Calu3 (cell line): ENCODE measurements at places on chromosomes 3 and 15.

DNA sequence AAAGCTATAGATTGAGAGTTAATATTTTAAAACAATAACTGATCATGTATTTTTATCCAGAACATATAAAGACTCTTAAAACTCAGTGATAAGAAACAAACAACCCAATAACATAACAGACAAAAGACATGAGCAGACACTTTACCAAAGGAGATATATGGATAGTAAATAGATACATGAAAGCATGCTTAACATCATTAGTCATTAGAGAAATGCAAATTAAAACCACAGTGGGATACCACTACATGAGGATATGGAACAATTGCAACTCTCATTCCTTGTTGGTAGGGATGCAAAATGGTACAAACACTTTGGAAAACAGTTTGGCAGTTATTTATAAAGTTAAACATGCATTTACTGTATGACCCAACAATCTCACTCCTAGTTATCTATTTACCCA, 95.0 kb downstream of the IQCH start:
- no peak for DNase-seq

GRCh38 chr3:43161684-43162229, 55.9 kb upstream of the POMGNT2 start:
- no peak for DNase-seq

DNA sequence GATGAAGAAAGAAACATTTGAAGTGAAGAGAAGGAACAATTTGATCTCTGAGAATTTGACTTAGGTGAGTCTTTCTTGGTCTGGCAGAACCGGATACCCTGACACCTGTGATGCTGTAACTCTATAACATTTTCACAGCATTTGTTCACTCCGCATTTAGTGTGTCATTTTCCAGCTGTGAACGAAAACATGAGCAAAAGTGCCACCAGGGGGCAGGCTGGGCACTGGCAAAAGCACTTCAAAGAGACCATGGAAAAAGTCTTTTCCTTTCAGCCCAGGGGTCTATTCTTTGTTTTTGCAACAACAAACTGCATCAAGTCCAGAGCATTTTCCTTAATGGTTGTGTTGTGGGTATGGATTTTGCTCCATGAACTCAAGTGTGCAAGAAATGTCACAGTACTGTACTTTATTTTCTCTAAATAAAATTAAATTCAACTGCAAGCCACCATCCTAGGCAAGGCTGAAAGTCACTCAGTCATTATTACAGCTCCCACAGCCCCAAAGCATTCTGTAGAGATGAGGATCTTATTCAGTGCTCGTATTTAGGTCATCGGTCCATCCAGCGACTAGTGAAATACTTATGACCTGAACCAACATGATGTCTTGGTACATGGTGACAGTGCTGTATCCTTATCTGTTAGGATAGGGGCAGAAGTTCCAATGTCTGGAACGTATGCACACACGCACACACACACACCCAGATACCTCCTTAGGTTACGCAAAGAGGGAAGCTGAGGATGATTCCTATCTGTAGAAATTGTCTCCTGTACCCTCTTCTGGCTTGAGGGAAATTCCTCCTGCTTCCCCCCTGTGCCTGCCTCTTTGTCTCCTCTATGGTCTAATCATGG, 125.5 kb downstream of the GADL1 start:
- DNase-seq, result peak; percentile 79

- DNase-seq, result no peak
Observed at GRCh38 chr3:112829046-112829445, 17.6 kb downstream of the CD200R1L start.

GRCh38 chr3:24034464-24034863, 89.4 kb downstream of the NR1D2 start:
- DNase-seq, result no peak

- no peak for DNase-seq
Observed at GRCh38 chr15:99683000-99683670, 50.1 kb downstream of the LYSMD4 start.

DNA sequence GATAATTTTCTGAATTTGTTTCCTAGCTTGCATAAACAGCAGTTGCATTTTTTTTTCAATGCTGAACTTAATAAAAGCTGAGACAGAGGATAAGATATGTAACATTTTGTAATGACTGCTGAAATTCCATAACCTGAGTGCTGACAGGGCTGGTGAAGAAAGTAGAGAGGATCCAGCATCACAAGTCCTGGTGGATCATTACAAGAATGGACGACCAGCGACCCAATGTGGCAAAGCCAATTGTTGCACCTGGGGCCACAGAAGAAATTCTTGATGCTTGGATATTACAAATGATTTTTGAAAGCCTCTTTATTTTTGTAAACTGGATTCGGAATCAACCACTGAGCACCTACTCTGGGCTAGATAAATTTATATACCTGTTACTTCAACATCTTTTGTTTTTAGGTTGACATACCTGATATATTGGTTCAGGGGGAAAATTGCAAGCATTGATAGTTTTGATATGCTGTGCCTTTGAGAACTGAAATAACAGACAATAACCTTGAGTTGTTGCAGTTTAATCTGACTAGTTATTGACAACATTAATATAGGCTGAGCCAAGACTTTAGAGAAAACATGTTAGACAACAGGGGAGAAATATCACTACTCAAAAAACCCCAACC, 3.9 kb upstream of the ACTL6A start:
- DNase-seq, result peak; percentile 79

DNA sequence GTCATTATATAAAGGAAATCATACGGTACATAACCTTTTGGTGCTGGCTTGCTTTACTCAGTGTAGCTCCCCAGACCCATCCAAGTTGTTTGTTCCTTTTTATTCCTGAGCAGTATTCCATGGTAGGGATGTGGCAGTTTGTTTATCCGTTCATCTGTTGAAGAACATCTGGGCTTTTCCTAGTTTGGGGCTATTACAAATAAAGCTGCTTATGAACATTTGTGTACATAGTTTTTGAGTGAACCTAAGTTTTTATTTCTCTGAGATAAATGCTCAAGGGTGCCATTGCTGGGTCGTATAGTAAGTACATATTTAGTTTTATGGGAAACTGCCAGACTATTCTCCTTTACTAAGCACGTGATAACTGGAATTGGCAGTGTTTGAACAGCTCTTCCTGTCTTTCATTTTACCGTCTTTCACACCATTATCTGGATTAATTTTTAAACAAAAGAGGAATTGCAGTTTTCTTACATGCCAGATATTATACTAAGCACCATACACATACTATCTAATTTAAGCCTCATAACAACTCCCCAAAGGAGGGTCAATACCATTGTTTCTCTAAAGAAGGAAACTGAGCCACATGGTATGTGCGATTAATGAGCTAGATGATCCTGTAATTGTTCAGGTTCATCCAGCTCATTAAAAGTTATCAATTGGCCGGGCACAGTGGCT, 85.6 kb downstream of the PTPRG start:
- no peak for DNase-seq

GRCh38 chr3:30266524-30266923, 339.9 kb upstream of the TGFBR2 start:
- DNase-seq, result no peak

- no peak for DNase-seq
Observed at GRCh38 chr15:79453446-79453845, 21.3 kb downstream of the MINAR1 start.

- DNase-seq, result peak; percentile 75
Observed at GRCh38 chr15:65303687-65304380, 643 bp upstream of the RNU5B-1 start.

DNA sequence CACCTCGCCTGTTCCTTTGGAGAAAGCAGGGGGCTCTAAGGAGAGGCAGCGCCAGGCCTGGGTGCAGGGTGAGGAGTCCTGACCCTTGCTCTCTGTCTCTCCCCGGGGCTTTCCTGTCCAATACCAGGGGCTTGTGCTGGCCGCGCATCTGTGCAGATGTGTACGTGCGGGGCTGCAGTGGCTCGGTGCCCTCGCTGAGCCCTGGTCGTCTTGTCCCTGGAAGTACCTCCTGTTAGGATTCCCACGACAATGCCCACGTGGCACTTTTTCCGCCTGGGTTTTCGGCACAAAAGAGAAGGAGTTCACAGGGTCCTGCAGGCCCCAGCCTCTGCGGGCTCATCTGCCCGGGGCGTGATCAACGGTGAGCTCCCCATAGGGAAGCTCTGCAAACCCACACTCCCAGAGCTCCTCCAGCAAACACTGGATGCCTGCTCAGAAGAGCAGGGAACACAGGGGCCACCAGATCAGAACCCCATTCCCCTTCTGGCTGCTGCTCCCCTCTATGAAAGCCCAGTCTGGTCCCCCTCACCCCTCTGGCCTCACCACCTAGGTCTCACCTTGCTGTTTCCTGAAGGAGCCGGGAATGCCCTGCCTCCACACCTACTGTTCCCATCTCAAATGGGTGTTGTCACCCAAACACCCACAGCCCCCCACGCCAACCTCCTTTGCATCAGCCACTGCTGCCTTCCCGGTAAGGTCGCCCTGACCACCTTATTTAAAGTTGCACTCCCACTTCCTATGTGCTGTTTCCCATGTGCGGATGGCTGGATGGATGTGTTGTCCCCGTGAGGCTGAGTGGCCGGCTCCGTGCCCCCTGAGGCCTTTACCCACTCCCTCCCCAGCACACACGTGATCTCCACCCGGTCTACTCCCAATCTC, 62.6 kb upstream of the PRR20G start:
- no peak for DNase-seq

DNA sequence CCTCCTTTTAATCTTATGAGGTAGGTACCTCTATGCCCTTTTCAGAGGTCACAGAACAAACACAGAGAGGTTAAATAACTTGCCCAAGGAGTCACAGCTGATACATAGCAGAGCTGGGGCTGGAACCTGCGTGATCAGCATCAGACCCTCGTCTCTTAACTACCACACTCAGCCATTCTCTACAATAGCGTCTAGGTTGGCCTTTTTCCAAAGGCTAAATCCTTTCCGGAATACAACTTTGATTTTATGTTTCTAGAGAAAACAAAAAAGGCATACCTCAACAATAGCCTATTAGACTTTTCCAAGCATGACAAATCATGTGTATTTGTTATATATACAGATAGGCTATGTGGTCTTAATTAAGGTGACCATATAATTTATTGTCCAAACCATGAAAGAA, 187.2 kb downstream of the RORA start:
- no peak for DNase-seq

- DNase-seq, result no peak
Observed at GRCh38 chr3:16607718-16608117, 2.5 kb upstream of the DAZL start.

- no peak for DNase-seq
Observed at GRCh38 chr15:95162069-95162468, 930.7 kb downstream of the MCTP2 start.

DNA sequence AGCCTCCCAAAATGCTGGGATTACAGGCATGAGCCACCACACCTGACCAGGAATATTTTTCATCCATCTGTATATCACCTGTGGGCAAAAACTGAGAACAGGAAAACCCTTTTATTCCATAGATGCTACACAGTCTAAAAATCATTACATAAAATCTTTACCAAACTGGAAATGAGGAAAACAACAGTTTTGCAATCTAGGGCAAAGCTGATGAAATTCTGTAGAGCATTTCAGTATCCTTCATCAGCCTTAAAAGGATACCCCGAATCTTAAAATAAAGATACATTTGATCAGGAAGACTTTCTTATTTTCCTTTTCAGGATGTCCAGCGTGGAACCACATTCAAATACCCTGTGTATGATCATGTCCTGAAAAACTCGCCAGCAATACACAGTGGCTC, 7.1 kb downstream of the SIAH2 start:
- DNase-seq, result no peak

- DNase-seq, result no peak
Observed at GRCh38 chr15:59306520-59307164, 66.0 kb downstream of the MYO1E start.

- peak; percentile 90 for DNase-seq
Observed at GRCh38 chr15:67091071-67091979, 25.9 kb downstream of the SMAD3 start.

DNA sequence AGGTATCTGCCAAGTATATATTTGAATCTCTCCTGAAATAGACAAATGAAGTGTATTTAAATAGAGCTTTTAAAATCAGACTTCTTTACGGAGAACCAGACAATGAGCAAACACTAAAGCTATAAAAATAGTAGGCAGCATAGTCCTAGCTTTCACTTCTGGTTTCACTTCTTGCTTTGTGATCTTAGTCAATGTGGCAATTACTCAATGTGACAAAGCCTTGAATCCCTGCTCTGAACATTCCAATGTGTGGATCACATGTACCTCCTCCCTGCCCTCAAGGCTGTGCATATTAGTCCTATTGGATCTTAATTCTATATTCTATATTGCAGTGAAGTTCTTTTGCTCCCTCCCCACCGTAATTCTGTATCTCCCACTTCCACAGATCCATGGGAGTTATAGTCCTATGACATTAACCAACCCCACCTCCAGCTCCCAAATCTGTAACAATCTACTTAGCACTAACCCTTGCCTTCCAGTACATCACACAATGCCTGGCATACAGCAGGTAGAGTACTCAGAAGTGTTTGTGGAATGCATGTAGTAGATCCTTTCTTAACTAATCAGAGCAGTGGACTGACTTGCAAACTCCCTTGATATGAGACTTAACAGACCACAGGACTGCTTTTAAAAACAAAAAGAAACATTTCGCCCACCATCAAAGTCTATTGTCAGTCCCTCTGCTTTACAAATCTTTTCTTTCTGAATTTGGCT, 24.3 kb upstream of the CP start:
- peak; percentile 12 for DNase-seq

DNA sequence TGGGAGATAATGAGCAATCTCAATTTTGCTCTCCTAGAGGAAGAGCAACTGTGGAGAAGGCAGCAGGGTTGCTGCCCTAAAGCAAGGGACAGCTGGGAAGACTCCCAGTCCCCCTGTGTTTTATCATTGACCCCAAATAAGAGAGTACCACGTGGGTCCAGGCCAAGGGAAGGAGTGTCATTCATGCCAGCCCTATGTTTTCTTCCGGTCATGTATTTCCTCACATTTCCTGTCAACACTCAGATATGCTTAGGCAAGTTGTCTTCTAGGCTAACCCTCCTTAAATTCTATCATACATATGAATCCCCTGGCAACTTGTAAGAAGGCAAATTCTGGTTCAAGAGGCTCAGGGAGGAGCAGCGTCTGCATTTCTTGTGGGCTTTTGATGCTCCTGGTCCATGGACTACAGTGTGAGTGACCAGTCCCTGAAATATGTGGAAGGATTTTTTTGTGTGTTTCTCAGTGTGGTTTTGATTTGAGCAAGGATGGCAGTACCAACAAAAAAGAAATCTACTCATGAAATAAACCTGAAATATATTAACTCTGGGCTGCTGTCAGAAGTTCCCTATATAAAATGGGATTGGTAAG, 31.9 kb upstream of the RPP14 start:
- no peak for DNase-seq

- DNase-seq, result no peak
Observed at GRCh38 chr15:89936051-89936785, 23.5 kb upstream of the ARPIN start.

- DNase-seq, result no peak
Observed at GRCh38 chr15:42448281-42448680, 42.7 kb downstream of the ZNF106 start.

- DNase-seq, result no peak
Observed at GRCh38 chr3:190446573-190447279, 3.0 kb downstream of the TMEM207 start.

- DNase-seq, result peak; percentile 54
Observed at GRCh38 chr3:184874709-184875644, 63.0 kb downstream of the VPS8 start.
